ENCODE measurements at places on chromosomes 7 and 10. TPM values are rescaled to one million over a fixed set of nuclear protein-coding genes. Genes with fewer than 3 reads are reported as not detected.

DNA sequence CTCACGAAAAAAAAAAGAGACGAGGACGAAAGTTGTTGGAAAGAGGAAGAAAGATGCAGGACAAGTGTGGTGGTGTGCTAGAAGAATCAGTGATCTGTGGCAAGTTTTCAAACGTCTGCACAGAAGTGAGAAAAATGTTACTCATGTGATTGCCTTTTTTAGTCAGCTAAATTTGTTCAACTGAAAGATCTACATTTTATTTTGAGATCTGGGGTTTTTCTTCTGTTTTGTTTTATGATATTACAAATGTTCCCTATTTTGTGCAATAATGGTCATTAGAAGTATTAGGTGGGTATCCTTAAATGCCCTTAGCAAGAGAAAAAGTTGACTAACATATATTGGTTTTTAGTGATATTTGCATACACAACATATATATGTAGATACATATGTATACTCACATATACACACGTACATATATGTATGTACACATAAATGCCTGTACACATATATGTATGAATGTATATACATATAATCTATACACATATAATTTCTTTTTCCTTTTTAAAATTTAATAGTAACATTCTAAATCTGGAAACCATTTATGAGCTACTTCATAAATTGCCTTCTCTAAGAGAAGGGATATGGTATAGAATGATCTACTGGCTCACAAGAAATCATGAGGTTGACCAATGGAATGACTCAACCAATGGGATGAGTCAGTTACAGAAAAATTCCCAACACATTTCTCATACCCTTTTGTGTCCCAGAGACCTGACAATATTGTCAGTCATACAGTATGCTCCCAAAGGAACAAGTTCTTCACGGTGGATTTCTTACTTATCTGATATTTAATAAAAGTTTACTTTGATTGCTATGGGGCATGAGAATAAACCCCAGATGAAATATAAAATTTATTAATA is 38.4 kb downstream of the SLC39A12 start:
- H3K4me1 ChIP-seq = no peaks in the 10 kb centered on the region
- no peak overlapping the region for H3K4me3 ChIP-seq
- DNase-seq = no peak

DNA sequence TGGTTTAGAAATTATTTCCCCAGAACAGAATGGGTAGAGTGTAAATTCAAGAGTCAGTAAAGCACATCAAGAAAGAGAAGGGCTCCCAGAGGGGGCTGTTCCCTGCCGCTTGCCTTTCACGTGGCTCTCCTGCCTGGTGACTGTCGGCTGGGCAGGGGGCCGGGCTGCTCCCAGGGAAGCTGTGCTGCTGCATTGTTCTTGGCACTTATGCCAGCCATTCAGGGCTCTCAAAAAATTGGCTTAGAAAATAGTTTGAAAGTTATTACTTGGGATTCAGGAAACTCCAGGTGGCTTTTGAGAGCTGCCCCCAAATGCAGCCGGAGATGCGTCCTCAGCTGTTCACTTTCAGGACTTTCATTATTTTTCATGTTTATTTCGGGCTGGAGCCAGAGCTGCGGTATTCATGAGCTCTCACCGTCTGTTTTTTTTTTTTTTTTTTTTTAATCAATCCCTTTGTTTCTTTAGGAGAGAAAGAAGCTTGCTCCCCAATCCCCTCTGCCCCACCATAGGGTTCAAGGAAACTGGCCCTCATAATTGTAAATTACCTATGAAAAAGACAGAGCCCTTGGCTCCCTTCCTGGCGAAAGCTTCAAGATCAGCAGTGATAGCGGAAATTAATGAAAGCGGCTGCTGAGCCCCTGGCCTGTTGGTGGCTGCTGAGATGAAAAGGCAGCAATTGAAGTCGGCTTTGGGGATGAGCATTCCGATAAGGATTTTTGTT is 94.1 kb downstream of the SORCS3 start:
- no peak overlapping the region for H3K27ac ChIP-seq
- H3K36me3 ChIP-seq = no peaks in the 10 kb centered on the region
- H3K27me3 ChIP-seq = peaks cover 10% of the 10 kb centered on the region

DNA sequence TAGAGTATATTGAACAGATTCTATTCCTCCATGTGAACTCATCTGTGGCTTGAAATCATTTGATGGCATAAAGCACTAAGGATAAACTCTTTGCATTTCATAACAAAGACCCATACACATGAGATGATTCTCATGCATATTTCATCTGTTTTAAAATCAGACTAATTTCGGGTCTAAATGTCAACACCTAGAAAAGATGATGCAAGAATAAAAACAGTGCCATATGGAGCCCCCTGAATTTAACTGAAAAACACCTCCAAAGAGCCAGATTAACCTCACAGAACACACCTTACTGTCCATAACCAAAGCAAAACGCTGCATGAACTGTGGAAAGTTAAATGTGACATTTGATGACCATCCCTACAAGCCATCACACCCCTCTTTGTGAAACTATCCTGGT is 59.7 kb downstream of the ELAPOR2 start:
- DNase-seq = no peak
- H3K4me3 ChIP-seq = no peak overlapping the region
- no peak overlapping the region for H3K27ac ChIP-seq
- no peaks in the 10 kb centered on the region for H3K4me1 ChIP-seq

- no peak for DNase-seq
- no peak overlapping the region for H3K4me3 ChIP-seq
- H3K4me1 ChIP-seq = no peaks in the 10 kb centered on the region
- H3K27me3 ChIP-seq = no peaks in the 10 kb centered on the region
- no peaks in the 10 kb centered on the region for H3K36me3 ChIP-seq
Observed at GRCh38 chr10:34978080-34978479, 112.1 kb downstream of the CUL2 start.

DNA sequence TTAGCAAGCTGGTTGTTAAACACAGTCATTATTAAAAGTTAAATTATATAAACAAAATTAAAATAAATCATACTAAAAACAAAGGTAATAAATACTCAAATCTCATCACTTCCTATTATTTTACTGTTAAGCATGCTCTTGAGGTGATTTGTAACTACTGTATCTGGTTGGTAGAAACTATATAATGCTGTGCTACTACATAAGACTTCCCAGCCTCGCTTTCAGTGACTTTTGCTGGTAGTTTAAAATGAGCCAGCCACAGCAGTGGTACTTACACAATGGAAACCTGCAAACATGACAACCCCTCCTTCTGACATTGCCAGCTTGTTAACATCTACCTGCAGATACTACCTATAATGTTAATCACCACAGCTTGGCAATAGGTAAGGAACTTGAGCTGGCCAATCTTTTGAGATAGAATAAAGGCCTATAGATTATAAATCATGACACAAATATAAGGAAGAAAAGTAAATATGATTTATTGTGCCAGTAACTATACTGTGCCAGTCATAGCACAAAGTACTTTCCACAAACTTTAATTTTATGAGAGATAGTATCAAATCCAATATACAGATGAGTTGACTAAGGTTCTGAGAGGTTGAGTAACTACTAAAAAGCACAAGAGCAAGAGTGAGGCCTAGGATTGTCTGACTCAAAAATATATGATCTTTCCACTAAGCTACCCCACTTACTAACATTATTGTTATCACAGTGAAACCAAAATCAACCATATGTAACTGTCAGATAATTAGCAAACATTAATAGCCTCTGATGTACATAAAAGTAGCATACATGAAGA is 181.1 kb upstream of the ASAH2 start:
- no peaks in the 10 kb centered on the region for H3K27me3 ChIP-seq
- H3K4me1 ChIP-seq = peaks cover 35% of the 10 kb centered on the region
- peaks cover 24% of the 10 kb centered on the region for H3K36me3 ChIP-seq
- H3K27ac ChIP-seq = peak overlapping the region; percentile 65
- no peak for DNase-seq

DNA sequence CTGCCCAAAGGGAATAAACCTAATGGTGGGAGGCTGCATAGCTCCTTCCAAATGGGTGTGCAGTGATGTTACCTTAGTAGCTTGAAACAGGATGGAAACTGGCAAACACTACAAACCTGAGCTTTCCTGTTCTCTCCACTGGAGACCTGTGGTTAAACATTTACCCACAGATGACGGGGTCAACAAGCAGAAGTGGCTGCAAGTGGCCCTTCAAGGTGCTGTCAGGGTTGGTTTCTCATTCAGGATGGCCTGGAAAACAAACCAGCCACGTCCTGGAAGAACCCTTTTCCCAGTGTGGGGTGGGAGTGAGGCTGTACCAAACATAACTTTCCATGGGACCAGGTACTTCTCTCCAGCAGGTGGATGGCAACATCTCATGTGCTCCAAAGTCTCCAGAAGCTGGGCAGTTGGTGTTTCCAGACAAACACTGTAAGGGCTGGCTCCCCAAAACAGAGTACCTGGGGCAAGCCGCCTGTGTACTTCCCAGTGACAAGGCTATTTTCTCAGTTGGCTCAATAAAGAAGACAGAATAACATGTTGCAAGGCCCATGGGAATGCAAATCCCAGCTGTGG is 67.5 kb downstream of the DNAJB9 start:
- H3K27me3 ChIP-seq = peaks cover 4% of the 10 kb centered on the region
- no peaks in the 10 kb centered on the region for H3K36me3 ChIP-seq
- no peak overlapping the region for H3K27ac ChIP-seq
- no peak overlapping the region for H3K4me3 ChIP-seq
- DNase-seq = no peak
- H3K4me1 ChIP-seq = no peaks in the 10 kb centered on the region

- peaks cover 2% of the 10 kb centered on the region for H3K27me3 ChIP-seq
- DNase-seq = no peak
- no peak overlapping the region for H3K27ac ChIP-seq
Observed at GRCh38 chr10:122078326-122078725, 89.4 kb downstream of the TACC2 start.

- H3K36me3 ChIP-seq = no peaks in the 10 kb centered on the region
- peaks cover 15% of the 10 kb centered on the region for H3K4me1 ChIP-seq
- peaks cover 2% of the 10 kb centered on the region for H3K27me3 ChIP-seq
Observed at GRCh38 chr7:29230871-29231345, 36.3 kb downstream of the CHN2 start.

KCNH2 gene
- 0.48 TPM for total RNA-seq

BBS9 gene
- 9.9 TPM for total RNA-seq

GRCh38 chr7:138382862-138383565 is 77.0 kb upstream of the TRIM24 start:
- DNase-seq = no peak
- H3K36me3 ChIP-seq = no peaks in the 10 kb centered on the region
- H3K4me3 ChIP-seq = no peak overlapping the region
- H3K4me1 ChIP-seq = no peaks in the 10 kb centered on the region

- peaks cover 2% of the 10 kb centered on the region for H3K4me1 ChIP-seq
- no peak for DNase-seq
Observed at GRCh38 chr10:1241322-1241890, 185.2 kb downstream of the WDR37 start.

DNA sequence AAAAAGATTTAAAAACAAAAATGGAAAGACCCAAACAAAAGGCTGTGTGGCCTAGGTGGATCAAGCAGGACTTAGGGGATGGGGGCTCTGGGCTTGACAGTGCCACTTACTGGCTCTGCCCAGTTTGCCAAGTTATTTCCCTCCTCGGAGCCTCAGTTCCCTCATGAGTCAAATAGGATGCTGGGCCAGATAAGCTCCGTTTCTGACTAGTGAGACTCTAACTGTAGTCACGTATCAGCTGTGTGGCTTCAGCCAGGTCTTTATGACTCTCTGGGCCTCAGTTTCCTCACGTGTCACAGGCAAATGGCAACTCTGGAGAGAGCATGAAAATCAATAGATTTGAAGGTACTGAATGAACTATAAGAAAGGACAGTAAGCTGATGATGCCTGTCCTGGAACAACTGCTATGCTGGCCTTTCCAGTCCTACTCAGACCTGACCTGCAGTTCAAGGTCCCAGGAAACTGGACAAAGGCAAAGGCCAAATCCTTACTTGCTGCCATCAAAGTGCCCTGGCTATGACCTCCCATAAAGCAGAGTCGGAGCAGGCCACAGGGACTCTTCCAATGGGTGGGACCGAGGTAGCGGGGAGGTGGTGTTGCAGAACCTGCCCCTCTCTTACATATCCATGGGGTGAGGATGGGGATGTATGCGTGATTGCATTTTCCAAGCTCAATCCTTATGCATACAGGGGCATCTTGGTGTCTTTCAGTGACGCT is 27.0 kb downstream of the FAM53B start:
- peak overlapping the region; percentile 68 for H3K4me3 ChIP-seq
- peaks cover 20% of the 10 kb centered on the region for H3K36me3 ChIP-seq
- DNase-seq = no peak
- H3K4me1 ChIP-seq = peaks cover 94% of the 10 kb centered on the region

- no peaks in the 10 kb centered on the region for H3K27me3 ChIP-seq
- H3K27ac ChIP-seq = no peak overlapping the region
- no peak for DNase-seq
- H3K4me1 ChIP-seq = no peaks in the 10 kb centered on the region
- no peak overlapping the region for H3K4me3 ChIP-seq
Observed at GRCh38 chr7:49580000-49580399, 193.4 kb upstream of the VWC2 start.

DNA sequence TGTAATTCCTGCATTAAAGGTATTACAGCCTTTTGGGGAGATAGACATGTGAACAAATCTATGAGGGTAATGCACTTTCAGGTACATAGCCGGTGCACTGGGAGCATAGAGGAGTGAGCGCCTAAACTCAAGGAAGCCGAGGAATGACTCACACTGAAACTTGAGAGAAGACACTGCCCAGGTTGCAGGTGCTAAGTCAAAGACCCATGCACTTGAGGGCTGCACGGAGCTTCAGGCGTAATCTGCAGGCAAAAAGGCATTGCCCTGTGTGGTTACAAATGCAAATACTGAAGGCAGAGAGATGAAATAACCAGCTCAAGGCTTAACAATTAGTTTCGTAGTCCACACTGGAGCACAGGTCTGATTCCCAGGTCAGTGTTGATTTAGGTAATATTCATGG is 51.0 kb upstream of the OSBPL3 start:
- no peak overlapping the region for H3K27ac ChIP-seq
- peaks cover 44% of the 10 kb centered on the region for H3K4me1 ChIP-seq
- no peak overlapping the region for H3K4me3 ChIP-seq
- no peaks in the 10 kb centered on the region for H3K27me3 ChIP-seq
- H3K36me3 ChIP-seq = no peaks in the 10 kb centered on the region

ELAPOR2 gene
- total RNA-seq = 4.4 TPM

DNA sequence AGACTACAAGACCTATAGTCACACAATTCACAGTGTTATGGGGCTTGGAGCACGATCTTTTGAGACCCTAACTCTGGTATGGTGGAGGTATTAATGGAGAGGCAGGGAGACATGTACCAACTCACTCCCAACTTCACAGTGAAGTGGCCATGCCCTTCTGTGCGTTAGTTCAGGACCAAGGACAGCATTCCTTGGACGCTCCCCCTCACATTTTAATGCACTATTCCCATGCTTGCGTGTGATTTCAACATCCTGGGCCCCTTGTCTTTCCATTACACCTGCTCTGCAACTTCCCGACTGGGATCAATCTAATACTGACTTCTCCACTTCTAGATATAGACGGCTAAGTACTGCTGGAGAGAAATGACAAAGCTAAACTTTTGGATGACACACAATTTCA is 72.7 kb downstream of the PLCE1 start:
- DNase-seq = peak; percentile 5
- H3K27ac ChIP-seq = no peak overlapping the region
- peaks cover 4% of the 10 kb centered on the region for H3K27me3 ChIP-seq

- H3K36me3 ChIP-seq = no peaks in the 10 kb centered on the region
- no peaks in the 10 kb centered on the region for H3K27me3 ChIP-seq
- H3K4me1 ChIP-seq = no peaks in the 10 kb centered on the region
- H3K4me3 ChIP-seq = no peak overlapping the region
- DNase-seq = no peak
Observed at GRCh38 chr10:5583525-5584175, 58.9 kb downstream of the CALML3 start.
